ENCODE measurements at places on chromosomes 12 and 14. TPM values are rescaled to one million over a fixed set of nuclear protein-coding genes. Genes with fewer than 3 reads are reported as not detected.
A peak's percentile ranks its signal among the peaks of the same experiment; 100 is the strongest.

The IKZF4 gene
- 2.9 TPM for polyA plus RNA-seq

DNA sequence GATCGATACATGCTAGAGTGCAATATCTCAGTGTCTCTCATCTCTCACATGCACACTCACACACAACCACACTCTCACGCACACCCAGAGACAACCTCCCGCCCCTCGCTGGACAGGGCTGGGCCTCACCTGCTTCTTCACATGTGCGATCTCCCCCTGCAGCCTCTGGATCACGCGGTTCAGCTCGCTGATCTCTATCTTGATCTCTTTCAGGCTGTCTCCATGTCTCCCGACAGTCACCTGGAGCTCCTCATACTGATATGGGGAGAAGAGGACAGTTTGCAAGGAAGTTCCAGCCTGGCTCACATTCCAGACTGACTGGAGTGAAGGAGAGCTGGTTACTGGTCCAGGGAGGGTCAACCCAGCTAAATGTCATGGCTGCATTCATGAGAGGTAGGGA lies 4.4 kb downstream of the KRT2 start:
- no peak overlapping the region for H3K27ac ChIP-seq
- no peaks in the 10 kb centered on the region for H3K27me3 ChIP-seq
- H3K4me1 ChIP-seq, result no peaks in the 10 kb centered on the region
- DNase-seq, result no peak

- no peak overlapping the region for H3K27ac ChIP-seq
- no peaks in the 10 kb centered on the region for H3K27me3 ChIP-seq
- no peaks in the 10 kb centered on the region for H3K36me3 ChIP-seq
- H3K4me1 ChIP-seq, result no peaks in the 10 kb centered on the region
- DNase-seq, result no peak
- no peak overlapping the region for H3K4me3 ChIP-seq
Observed at GRCh38 chr12:71354871-71355270, 84.7 kb upstream of the LGR5 start.

GRCh38 chr14:54890788-54891187 lies 11.8 kb downstream of the GCH1 start:
- no peaks in the 10 kb centered on the region for H3K27me3 ChIP-seq
- H3K4me3 ChIP-seq, result no peak overlapping the region
- no peak overlapping the region for H3K27ac ChIP-seq
- H3K36me3 ChIP-seq, result no peaks in the 10 kb centered on the region
- no peaks in the 10 kb centered on the region for H3K4me1 ChIP-seq
- no peak for DNase-seq

DNA sequence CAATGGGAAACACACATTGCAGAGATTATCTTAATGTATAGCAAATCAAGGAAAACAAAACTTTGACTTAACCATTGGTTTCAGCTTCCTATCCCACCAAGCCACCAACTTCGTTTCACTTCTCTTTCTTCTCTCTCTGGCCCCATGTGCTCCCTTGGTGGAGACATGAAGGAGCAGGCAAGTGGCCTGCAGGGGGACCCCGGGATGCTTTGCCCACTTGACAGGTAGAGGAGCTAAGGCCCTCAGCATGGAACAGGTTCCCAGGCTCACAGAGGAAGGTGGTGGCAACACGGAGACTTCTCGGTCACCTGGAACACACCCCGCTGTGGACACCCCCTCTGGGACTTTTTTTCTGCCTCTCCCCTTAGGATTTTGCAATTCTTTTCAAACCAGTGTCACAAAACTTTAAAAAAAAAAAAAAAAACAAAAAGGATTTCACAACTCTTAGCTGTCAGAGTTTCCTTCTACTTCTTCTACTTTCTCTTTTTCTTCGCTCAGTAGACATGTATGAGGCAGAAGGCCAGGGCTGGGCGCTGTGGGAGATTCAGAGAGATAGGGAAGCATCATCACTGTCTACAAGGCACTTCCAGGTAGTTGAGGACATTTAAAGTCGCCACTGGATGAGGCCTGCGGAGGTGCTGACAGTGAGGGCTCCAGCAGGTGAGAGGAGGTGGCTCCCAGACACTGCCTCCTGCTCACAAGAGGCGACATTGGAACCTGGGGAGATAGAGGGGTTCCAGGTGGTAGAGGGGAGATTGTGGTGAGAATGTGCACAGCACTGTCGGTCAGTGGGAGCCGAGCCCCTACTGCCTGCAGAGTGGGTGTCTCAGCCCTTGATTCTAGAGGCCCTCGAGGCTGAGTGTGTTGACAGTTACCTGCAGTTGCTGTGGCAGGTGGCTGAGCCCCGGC lies 119.6 kb downstream of the GCH1 start:
- H3K4me1 ChIP-seq, result peaks cover 6% of the 10 kb centered on the region
- no peak overlapping the region for H3K4me3 ChIP-seq
- H3K27ac ChIP-seq, result no peak overlapping the region

- H3K4me1 ChIP-seq, result peaks cover 10% of the 10 kb centered on the region
- peak overlapping the region; percentile 73 for H3K27ac ChIP-seq
- no peaks in the 10 kb centered on the region for H3K36me3 ChIP-seq
- no peak overlapping the region for H3K4me3 ChIP-seq
- no peaks in the 10 kb centered on the region for H3K27me3 ChIP-seq
- DNase-seq, result peak; percentile 77
Observed at GRCh38 chr12:22255097-22255496, 79.4 kb downstream of the ST8SIA1 start.

- peak; percentile 81 for DNase-seq
- H3K36me3 ChIP-seq, result peaks cover 44% of the 10 kb centered on the region
- H3K27ac ChIP-seq, result peak overlapping the region; percentile 87
- peaks cover 63% of the 10 kb centered on the region for H3K4me1 ChIP-seq
Observed at GRCh38 chr12:118052324-118053070, 8.5 kb downstream of the WSB2 start.

Data from stomach (tissue), 19 donors.